ENCODE measurements at places on chromosomes 5 and 9. TPM values are rescaled to one million over a fixed set of nuclear protein-coding genes. Genes with fewer than 3 reads are reported as not detected.

- no peak for DNase-seq
Measured at GRCh38 chr5:150153957-150154617, 1.6 kb downstream of the PDGFRB start.

DNA sequence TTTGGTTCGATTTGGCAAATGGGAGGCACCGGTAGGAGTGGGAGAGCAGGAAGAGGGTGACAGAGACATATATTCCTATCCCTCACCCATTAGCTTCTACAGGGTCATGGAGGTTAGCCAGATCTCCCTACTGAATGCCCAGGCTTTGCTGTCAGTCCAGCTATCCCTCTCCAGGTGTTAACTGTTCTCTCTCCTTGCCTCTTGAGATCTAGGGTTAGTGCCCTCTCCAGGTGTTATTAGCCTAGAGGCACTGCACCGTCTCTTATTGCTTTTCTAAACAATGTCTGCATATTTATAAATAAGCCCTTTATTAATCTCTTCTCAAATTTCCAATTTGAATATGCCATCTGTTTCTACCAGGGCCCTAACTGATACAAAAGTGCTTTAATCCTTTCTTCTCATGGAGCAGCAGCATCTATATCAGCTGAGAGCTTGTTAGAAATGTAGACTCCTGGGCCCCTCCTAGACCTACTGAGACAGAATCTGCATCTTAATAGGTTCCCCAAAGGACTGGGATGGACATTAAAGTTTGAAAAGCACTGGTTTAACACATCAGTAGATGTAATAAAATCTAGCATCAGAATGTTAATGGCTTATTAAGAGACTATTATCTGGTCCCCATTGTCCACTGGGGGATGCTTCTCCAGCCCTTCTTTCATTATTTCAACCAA is 322.5 kb upstream of the SLC24A2 start:
- DNase-seq: no peak

DNA sequence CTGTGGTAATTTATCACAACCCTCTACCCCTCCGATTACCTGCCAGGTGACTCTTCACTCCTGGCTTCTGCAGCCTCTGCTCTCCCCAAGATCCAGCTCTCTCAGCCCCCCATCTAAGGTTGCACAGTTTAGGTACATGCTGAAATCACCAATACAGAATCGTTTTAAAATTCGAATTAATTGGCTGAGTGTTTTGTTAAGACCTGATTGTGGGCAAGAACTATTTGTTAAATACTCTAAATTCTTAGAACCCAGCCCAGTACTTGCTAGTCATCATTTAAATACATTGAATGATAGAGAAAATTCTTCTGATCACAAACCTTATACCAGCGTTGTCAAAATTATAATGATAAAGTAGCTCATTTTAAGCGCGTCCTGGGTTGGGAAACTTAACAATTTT is 147.5 kb upstream of the CDKN2B start:
- DNase-seq: no peak

GRCh38 chr9:21969011-21969940 is 24.9 kb downstream of the CDKN2A start:
- no peak for DNase-seq

Gene PRRX2
- 1.6 TPM for total RNA-seq

Gene UBLCP1
- total RNA-seq: 22.1 TPM
